ENCODE measurements at places on chromosomes 16 and 17.

- peak; percentile 55 for DNase-seq
These were observed 16.6 kb downstream of the ZFHX3 start for GRCh38 chr16:73031155-73031866.

DNA sequence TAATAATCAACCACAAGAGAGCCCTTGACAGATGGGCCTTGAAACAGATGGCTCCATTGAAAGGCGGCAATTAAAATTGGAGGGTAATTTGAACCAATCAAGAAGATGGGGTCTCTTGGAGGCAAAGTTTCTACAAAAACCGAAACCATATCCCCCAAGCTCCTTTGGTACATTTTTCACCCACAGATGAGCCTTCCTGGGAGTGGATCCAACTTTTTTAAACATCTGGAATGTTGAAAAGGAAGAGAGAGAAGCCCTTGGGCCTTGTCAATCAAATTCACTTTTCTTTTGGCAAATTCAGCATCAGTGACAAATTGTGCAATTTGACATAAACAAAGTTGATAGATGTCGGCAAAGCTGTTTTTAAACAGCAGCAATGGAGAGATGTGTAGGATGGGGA is 13.2 kb upstream of the NUP93 start:
- DNase-seq = no peak

GRCh38 chr17:43662413-43663141 is 855 bp upstream of the MEOX1 start:
- no peak for DNase-seq

DNA sequence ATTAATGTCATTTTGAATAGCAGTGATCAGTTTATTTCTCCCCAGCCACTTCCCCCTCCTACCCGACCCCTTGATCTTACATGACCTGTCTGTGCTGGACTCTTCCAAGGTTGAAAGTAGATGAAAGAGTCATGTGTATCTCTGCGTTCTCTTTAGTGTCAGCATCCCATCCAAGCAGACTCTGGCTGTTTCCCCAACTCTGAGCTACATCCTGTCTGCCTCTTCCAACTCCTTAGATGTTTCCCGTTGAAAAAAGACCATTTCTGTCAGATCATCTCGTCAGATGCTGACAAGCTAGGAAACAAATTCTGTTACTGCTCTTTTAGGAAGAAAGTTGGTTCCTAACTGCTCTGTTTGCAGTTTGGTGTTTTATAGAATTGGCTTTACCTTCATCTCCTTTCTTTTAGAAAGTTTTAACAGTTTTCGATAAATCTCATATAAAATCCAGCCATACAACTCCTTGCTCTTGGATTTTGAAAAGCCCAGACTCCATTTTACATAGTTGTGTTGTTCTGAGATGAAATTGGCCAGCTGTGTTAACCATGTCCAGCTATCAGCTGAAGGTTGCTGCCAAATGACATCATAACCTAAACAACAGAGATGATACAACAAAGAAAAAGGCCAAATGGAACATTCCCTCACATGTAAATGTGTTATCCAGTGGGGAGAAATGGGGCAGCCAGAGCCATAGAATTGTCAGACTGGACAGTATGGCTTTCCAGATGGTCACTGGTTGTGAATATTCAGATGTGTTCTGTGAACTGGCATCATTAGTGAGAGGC is 43.5 kb downstream of the CYB561 start:
- DNase-seq = peak; percentile 54

GRCh38 chr17:70517816-70518215 is 348.5 kb downstream of the KCNJ2 start:
- DNase-seq = no peak
